Subcutaneous adipose tissue (tissue), 4 donors: ENCODE measurements at places on chromosomes 7 and 10. TPM values are rescaled to one million over a fixed set of nuclear protein-coding genes. Genes with fewer than 3 reads are reported as not detected.

Gene ARL3
- total RNA-seq, result 3.7 TPM

Gene BHLHA15
- total RNA-seq, result not detected

Gene GPR37
- 0.16 TPM for total RNA-seq

Gene SUN3
- not detected for total RNA-seq

Gene CABCOCO1
- not detected for total RNA-seq

Gene PAPOLB
- 0.38 TPM for total RNA-seq

Gene DNAJC1
- total RNA-seq, result 24.0 TPM
